Esophagus squamous epithelium (tissue), 5 donors: ENCODE measurements at places on chromosomes 2 and 18. TPM values are rescaled to one million over a fixed set of nuclear protein-coding genes. Genes with fewer than 3 reads are reported as not detected.

DNA sequence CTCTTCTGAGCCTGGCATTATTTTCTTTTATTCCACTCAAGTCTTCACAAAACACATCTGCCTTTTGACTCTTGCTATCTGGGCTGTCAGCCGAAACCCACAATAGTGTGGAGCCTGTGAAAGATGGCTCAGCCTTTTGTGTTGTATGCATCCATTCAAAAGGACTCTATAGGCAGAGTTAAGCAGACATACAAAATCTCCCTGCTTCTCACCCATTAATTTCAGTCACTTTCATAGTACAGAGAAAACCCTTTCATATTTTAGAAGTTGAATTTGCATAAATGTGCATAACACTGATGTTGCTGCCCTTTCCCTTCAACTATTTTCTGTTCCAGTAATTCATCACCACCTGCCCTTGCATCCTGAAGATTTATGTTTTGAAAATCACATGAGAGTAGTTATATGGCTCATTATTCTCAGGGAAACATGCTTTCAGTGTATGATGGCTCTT is 154.6 kb downstream of the EVA1A start:
- no peak for DNase-seq

DNA sequence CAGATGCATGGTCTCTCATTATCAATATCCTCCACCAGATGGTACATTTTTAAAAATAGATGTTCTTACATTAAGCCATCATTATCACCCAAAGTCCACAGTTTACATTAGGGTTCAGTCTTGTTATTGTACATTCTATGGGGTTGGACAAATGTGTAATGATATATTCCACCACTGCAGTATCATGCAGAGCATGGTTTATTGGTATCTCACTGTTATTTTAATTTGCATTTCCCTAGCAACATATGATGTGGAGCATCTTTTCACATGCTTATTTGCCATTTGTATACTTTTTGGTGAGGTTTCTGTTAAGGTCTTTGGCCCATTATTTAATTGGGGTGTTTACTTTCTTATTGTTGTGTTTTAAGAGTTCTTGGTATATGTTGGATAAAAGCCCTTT is 95.7 kb downstream of the PTH2R start:
- DNase-seq: no peak

GRCh38 chr18:74806073-74806472 is 208.4 kb downstream of the ZNF407 start:
- DNase-seq: no peak

DNA sequence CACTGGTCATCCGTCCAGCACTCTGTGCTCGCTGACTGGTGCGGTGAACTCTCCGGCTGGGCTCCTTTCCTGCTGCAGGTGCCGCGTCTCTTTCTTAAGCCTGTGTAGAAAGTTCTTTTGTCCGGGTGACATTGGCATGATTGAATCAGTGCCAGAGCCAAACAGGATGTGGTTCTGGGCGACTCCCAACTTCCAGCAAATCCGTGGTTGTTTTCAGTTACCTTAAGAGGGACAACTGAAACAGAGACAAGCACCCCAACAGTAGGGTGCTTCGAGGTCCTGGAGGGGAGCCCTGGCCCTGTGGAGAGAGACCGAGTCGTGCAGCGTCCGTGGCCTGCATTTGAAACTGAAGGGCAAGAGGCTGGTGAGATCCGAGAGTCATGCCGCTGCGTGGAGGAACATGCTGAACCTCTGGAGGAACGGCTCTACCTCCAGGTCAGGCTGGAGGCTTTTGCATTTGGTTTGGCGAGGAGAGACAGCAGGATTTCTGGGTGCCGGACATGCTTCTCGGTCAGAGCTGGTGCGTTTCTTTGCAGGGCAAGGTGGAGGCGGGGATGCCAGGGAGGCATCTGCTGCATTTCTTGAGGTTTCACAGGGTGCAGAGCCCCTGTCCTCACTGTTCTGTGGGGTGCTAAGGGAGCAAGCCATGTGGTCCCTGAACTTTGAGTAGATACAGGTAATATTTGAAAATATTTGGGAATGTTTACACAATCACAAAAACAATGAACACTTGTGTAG is 26.8 kb downstream of the SH3BP4 start:
- no peak for DNase-seq

DNA sequence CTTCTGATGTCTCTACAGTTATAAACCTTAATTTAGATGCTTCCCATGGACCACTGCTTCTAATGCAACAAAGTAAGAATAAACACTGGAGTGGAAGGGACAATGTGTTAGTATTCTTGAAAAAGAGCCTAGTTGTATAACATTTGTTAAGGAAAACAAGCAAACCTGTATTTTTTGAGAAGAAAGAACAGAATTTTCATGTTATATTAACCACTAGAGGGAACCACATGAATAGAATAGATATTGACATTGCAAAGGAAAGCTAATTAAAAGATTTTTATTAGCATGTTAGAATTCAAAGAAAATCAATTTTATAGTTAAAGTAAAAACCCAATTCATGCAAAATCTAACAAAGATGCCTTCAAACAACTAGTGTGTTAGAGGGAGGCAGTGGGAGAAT is 151.2 kb upstream of the BARD1 start:
- no peak for DNase-seq

DNA sequence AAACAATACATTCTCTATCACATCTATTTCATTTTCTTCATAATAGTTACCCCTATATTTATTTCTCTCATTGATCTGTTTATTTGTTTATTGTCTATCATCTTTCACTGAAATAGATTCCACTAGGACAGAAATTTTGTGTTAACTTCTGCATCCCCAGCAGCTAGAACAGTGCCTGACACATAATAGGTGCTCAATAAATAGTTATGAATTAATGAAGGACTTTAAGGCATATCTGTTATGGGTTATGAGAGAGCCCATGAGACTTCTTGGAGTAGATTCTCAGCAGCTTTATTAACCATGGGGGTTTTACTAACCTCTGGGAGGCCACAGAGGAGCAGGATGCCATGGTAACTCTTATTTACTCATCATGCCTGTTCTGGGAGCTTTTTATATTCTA is 144.6 kb downstream of the CDC42EP3 start:
- DNase-seq: no peak

- DNase-seq: no peak
Observed at GRCh38 chr18:39188278-39188677, 1622.7 kb upstream of the CELF4 start.

- DNase-seq: no peak
Observed at GRCh38 chr2:12637754-12638153, 79.0 kb upstream of the TRIB2 start.

- DNase-seq: no peak
Observed at GRCh38 chr2:96856776-96857666, 795 bp downstream of the ANKRD39 start.

GRCh38 chr2:79272616-79273015 is 113.1 kb upstream of the REG3A start:
- no peak for DNase-seq

- no peak for DNase-seq
Observed at GRCh38 chr2:135667045-135667444, 74.6 kb upstream of the UBXN4 start.

- DNase-seq: no peak
Observed at GRCh38 chr2:167332358-167332757, 444.1 kb downstream of the XIRP2 start.

MYL12B gene
- total RNA-seq: 362 TPM

RAB6C gene
- total RNA-seq: not detected

EFEMP1 gene
- 20.8 TPM for total RNA-seq

TUBA4A gene
- total RNA-seq: 193 TPM

DLX2 gene
- total RNA-seq: not detected

NT5DC4 gene
- total RNA-seq: not detected

GCKR gene
- total RNA-seq: 0.21 TPM

FBLN7 gene
- 2.9 TPM for total RNA-seq

KIF1A gene
- total RNA-seq: not detected
